ENCODE measurements at places on chromosomes 7 and 10. TPM values are rescaled to one million over a fixed set of nuclear protein-coding genes. Genes with fewer than 3 reads are reported as not detected.

DNA sequence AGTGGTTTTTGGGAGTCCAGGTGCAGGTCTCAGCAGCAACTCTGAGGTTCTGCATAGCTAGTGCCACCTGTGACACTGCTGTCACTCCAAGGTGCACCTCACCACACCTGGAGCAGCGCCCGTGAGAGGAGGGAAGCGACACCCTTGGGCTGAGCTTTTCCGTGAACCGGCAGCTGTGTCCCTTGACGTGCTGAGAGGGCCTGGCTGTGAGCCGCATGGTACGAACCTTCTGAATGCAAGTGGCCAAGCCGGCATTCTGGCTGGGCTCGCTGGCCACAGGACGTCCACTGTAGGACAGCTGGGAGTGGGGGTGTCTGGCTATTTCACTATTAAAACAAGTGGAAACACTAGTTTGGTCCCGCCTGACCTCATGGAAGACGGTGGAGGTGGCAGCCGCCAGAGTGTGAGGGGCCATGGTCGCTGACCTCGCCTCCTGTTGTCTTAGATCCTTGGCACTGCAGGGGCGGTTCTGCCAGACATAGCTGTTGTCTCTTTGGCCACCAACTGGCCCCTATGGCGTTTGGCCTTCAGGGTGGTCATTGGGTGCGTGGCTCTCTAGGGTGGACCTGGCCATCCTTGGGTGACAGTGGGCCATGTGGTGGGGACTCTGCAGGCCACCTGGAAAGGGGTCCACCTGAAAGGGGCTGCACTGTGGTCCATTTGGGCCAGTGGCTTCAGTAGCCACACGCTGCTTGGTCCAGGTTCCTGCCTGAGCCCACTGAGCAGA lies 12.9 kb downstream of the INPP5A start:
- peak; percentile 71 for DNase-seq

DNA sequence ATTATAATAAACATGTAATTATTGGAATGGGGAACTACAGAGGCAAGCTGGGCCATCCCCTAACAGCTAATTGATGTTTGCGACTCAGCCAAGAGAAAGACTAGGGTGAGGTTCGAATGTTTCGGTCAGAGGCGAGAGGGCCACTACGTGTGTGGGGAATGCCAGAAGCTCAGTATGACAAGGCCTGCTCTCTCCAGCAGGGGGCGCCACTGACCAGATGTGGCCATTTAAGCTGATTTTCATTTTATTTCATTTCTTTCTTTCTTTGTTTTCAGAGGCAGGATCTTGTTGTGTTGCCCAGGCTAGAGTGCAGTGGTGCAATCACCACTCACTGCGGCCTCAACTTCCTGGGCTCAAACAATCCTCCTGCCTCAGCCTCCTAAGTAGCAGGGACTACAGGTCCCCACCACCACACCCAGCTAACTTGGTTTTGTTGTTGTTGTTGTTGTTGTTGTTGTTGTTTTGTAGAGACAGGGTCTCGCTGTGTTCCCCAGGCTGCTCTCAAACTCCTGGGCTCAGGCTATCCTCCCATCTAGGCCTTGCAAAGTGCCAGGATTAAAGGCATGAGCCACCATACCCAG lies 38.1 kb downstream of the TMEM130 start:
- DNase-seq: no peak

DNA sequence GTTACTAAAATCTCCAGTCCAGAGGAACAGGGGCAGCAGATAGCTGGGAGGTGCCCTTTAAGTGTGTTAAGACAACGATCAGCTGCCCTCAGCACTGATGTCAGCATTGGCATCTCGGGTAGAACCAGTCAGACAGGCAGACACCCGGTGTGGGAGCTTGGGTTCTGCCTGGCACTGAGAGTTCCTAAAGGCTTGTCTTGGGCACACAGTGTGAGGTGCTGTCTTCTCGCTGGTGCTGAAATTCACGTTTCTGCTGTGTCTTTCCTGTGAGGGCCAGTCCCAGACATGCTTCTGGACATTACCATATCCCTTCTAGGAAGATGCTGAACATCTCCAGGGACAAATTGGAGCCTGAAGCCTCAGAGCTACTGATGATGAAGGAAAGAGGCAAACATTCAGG lies 156.2 kb downstream of the DNAJB6 start:
- peak; percentile 39 for DNase-seq

- DNase-seq: no peak
These were observed 105.6 kb downstream of the BUB3 start for GRCh38 chr10:123259791-123260190.

CHST3 gene
- polyA plus RNA-seq: 9.1 TPM

Measured in kidney (tissue), 22 donors.